ENCODE measurements at places on chromosomes 2 and 18.

GRCh38 chr2:24435391-24436316, 55.4 kb upstream of the NCOA1 start:
- no peak for DNase-seq

DNA sequence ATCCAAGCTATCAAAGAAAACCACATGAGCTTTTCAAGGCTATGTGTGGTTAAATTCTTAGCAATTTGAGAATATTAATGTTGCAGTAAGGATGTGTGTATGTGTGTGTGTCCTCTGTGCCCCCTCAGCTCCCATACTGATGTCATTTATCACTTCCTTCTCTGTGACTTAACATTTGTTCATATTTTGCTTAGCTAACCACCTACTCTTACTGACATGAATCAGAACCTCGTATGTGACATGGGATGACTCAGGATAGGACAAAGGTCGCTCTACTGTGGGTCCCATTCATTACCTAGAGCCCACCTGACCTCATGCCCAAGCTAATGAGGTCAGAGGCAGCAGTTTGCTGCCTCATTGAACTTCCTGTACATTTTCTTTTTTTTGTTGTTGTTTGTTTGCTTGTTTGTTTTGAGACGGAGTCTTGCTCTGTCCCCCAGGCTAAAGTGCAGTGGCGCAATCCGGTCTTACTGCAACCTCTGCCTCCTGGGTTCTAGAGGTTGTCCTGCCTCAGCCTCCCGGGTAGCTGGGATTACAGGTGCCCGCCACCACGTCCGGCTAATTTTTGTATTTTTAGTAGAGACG, 36.3 kb downstream of the MOGAT1 start:
- no peak for DNase-seq

- no peak for DNase-seq
These were observed 32.4 kb downstream of the ID2 start for GRCh38 chr2:8714283-8714682.

DNA sequence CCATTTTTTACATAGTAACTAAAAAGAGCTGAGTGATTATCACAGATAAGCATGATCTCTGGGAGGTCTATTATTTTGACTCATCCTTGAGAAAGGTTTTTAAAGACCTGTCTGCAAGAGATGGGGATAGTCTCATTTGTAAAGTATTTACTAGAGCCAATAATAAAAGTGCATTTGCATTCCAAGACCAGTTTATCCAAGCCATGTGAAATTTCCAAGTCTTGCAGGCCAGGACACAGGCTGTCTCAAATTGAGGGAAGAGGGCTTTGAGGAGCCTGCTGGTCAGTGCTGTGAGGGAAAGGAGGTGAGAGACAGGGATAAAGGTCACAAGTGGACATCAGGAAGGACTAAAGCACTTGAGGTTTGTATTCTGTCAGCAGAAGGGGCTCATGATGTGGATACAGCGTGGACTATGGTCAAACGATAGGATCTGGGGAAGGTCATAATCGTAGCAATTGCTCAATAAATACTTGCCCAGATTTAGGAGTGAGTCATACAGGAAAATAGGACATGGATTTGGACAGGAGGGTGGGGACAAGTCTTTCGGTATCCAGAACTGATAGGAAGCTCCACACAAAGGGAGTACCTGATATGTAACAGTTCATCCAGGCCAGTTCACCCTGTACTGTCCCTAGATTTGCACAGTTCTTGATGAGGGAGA, 6.6 kb upstream of the CDH2 start:
- DNase-seq, result no peak

DNA sequence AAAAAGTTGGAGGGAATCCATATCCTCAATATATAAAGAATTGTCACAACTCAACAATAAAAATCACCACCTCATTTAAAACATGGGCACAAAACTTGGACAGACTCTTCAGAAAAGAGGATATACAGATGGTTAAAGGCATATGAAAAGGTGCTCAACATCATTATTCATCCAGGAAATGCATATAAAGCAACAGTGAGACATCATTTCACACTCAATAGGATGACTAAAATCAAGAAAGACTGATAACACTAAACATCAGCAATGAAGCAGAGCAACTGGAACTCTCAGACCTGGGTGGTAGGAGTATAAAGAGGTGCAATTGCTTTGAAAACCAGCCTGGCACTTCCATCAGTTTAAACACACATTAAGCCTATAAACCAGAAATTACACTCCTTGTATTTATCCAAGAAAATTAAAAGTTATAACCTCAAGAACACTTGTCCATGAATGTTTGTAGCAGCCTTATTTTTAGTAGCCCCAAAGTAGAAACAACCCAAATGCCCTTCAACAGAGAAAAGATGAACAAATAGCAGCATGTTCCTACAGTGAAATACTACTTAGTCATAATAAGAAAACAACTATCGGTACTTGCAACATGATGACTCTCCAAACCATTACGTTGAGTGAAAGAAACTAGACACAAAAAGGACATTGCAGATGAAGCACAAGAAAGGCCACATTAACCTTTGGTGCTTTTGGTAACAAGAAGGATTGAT, 79.1 kb upstream of the TANC1 start:
- no peak for DNase-seq

- DNase-seq, result no peak
These were observed 286.2 kb downstream of the GRB14 start for GRCh38 chr2:164335128-164335527.

DNA sequence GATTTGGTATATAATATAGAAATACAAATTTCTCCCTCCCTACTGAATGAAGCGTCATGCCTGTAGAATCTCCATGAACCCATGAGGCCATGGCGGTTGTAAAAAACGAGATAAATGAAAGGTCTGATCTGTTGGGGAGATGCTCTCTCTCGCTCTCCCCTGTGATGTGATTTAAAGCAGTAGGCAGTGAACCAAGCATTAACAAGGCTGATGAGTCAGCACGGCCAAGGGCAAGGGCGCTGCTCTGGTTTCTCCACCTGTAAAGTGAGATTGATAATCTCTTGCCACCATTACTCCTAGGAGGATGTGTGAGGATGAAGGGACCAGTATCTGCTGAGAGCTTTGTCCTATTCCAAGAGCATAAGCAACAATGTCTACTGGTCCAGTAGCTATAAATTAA, 553.3 kb downstream of the CMPK2 start:
- DNase-seq, result no peak

- DNase-seq, result no peak
These were observed 12.0 kb downstream of the ATP6V1B1 start for GRCh38 chr2:70947556-70948184.

DNA sequence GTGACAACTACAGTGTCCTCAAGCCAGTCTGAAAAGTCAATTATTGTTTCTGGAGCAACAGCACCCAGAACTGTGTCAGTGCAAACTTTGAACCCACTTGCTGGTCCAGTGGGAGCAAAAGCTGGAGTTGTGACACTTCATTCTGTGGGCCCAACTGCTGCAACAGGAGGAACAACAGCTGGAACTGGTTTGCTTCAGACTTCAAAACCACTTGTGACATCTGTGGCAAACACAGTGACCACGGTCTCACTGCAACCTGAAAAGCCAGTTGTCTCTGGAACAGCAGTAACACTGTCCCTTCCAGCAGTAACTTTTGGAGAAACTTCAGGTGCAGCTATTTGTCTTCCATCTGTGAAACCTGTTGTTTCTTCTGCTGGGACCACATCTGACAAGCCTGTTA, 59.8 kb downstream of the TAF4B start:
- DNase-seq, result no peak

GRCh38 chr2:187264612-187265011, 183.4 kb downstream of the CALCRL start:
- no peak for DNase-seq

- no peak for DNase-seq
These were observed 460.7 kb downstream of the MTX2 start for GRCh38 chr2:176729706-176730569.
